ENCODE measurements at places on chromosomes 7 and 10.
A peak's percentile ranks its signal among the peaks of the same experiment; 100 is the strongest.

GRCh38 chr7:34544621-34545020 is 113.4 kb upstream of the NPSR1 start:
- no peak for DNase-seq

- peak; percentile 98 for DNase-seq
These were observed at the start of gene SRRT for GRCh38 chr7:100874577-100875355. SRRT (plus strand) TSS chr7:100875103; CDS start chr7:100875591, 488 bp downstream.

DNA sequence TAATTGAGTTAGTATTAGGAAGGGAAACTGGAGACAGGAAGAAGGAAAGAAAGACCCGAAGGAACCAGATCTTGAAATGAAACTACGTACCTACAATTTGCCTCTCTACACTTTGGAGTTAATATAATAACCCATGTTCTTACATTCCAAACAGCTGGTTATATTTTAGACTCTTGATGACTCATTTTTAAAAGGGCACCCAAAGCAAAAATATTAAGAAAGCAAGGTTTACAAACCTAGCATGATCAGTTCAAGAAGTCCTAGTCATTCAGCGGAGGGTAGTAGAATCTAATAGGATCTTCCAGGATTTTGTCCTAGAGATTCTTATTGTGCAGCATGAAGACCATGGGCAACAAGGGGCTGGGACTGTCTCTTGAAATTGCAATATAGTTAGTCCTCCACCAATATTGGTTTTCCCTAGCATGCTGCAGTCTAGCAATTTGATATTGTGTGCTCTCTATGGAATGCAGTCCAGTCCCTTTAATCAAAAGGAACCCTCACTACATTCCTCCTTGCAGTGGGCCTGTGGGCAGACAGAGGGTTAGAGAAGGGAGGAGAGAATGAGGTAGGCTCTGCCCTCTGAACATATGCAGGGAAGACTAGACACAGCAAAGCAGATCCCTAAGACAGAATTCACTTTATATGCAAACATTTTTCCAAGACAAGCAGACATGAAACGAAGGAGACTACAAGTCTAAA is 230.3 kb downstream of the INHBA start:
- DNase-seq: no peak

DNA sequence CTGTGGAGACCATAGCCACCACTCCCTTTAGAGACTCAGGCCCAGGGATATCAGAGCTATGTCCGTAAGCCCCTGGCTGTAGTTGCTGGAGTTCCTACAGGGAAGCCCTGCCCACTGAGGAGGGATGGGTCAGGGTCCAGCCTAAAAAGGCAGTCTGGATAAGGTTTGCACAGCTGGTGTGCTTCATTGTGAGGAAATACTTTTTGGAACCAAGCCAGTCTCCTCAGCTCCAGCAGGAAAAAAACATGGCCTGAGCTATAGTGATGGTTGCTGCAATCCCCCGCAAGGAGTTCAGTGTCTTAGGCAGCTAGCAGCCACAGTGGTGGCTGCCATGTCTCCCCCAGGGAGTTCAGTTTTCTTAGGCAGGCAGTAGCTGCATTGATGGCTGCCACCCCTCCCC is 52.6 kb upstream of the CYP2C8 start:
- no peak for DNase-seq

- DNase-seq: no peak
These were observed 55.8 kb upstream of the CDCA7L start for GRCh38 chr7:22001345-22002004.

- no peak for DNase-seq
These were observed 7.4 kb upstream of the KAZALD1 start for GRCh38 chr10:101054351-101054750.

DNA sequence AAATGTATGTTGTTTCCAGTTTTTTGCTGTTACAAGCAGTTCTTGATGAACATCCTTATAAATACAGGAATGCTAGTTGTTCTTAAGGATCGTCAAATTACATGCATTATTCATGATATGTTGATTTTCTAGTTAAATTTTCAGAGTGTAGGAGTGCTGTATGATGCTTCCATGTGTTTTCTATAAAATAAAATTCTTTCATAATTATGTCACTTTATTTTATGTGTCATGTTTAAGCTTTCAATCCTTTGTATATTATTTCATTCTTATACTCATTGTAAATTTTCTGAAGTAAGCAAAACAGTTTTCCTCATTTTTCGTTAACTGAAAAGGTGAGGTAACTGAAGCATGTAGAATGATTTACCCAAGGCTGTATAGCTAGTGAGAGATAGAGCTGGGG is 16.8 kb upstream of the MYPN start:
- no peak for DNase-seq

DNA sequence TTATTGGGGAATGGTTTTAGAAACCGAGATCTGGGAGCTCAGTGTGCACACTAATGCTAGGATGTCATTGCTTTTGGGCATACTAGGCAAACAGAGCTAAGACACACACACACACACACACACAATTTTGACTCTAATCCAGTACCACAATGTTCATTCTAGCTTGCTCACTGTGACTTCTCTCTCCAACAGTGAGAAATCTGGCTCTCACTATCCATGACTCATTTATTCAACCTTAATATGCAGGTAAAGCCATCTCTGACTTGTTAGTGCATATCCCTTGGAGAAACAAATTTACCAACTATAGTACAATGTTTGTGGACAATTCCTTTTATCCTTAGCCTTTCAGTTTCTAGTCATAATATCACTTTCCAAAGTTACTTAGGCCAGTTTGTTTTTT is 5.9 kb upstream of the BMS1 start:
- no peak for DNase-seq

DNA sequence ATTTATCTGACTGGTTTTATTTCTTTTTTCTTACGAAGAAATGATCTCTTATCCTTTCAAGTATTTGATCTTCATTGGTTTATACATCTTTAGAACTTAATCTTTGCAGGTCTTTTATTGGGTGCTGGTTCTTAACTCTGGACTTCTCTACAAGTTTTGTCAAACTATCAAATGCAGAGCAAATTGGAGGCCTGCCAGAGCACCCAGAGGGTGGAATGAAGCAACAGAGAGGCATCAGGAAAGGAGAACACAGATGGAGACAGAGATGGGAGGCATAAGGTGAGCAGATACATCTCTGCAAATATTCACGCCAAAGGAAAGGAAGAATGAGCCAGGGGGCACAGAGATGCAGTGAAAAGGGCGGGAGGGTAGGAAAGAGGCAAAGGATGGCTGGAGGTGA is 130.3 kb downstream of the PKD1L1 start:
- DNase-seq: no peak

GRCh38 chr10:132386419-132386831 is 10.6 kb upstream of the PWWP2B start:
- no peak for DNase-seq

DNA sequence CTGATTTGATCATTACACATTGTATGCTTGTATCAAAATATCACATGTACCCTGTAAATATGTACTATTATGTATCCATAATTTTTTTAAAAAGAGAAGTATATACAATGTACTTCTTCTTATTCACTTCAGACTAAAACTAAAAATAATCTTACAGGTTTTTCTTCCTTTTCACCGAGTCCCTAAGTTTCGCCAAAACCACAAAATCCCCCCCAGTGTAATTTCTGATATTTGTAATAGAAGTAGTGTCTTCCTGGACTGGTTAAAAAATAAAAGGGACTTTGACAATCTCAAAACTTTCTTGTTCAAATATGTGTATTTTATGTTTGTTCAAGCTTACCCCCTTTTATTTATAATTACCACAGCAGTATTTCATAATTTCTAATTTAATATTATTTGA is 23.9 kb downstream of the EPC1 start:
- DNase-seq: no peak

DNA sequence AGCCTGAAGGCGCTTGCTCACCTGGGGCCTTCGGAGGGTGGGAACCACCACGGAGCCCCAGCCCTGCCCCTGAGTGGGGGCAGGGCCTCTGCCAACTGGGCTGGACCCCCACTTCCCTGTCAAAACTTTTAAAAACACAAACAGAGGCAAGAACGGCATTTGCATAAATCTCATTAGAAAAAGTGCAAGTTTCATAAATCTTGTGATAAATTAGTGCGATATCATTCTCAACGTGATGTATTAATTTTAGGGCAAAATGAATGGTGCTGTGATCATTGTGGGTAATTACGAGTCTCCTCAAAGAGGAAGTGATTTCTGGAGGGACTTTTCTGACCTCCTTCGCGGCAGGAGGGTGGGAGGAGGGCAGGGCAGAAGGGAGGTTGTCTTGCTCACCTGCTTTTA is 98.3 kb downstream of the CDH23 start:
- no peak for DNase-seq

DNA sequence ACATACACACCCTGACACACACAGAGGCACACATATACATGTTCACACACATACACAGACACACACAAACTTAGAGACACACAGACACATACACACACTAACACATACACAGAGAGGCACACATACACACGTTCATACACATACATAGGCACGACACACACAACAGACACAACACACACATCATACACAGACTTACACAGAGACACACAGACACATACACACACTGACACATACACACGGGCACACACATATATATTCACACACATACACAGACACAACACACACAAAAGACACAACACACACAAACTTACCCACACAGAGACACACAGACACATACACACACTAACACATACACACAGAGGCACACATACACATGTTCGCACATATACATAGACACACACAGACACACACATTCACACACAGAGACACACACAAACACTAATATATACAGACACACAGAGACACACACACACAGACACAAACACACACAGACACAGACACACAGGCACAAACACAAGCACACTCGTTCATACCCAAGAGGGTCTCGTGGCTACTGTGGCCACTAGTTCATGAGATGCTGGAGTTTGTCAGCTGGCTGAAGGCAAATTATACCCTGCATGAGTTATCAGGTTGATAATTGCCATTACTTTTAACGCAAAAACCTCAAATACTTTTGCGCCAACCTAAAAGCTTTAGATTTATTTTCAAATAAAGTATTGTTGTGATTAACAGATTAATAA is 17.7 kb upstream of the KLF6 start:
- no peak for DNase-seq

DNA sequence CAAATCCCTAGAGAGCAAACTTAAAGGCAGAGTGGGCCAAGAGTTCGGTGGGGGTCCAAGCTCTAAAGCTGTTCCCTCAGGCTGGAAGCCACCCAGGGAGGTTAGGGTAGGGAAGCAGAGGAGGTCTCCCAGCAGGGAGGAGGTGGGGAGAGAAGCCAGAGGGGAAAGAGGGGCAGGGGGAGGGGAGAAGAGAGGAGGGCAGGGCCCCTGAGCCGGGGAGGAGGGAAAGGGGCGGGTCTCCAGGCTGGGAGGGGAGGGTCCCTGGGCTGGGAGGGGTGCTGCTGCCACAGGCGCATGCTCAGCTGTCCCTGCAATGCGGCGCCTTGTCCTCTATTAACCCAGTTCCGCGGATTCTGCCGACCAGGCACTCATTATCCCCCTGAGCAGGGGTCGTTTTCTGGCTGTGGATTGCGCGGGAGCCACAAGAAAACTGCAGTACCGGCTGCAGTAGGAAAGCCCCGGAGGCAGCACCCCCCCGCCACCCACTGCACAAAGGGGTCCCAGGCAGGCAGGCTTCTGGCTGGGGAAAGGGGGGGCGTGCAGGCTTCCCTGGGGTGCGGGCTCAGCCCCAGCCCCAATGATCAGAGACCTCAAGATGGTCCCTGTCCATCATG is 49.3 kb downstream of the CAMK2B start:
- DNase-seq: no peak

GRCh38 chr7:122789156-122789555 is 86.4 kb upstream of the RNF148 start:
- no peak for DNase-seq

- no peak for DNase-seq
These were observed 19.6 kb downstream of the SGMS1 start for GRCh38 chr10:50604049-50604640.

GRCh38 chr10:98919899-98920298 is 315.8 kb downstream of the HPSE2 start:
- DNase-seq: no peak

DNA sequence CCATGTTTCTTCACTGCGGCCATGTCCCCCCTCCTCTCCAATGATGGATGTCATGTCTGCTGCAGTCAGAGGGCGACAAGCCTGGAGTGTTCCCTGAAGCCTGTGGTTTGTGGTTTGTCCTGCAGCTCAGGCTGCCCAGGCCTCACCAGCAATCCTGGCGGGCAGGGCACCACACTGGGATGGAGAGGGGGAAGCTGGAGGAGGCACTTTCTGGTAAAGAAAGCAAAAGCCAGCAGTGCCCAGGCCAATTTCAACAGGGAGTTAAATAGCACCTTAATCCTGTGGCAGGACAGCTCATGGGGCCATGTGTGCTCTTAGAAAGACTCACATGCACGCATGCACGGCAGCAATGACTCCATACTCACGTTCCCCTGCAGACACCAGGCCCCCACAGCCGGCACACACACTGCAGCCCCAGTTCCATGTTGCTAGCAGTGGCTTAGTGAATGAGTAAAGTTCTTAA is 158.3 kb downstream of the EGFR start:
- no peak for DNase-seq

- no peak for DNase-seq
These were observed at the start of gene CACNA2D1 for GRCh38 chr7:82443547-82444219. CACNA2D1 (minus strand) TSS chr7:82443777.

DNA sequence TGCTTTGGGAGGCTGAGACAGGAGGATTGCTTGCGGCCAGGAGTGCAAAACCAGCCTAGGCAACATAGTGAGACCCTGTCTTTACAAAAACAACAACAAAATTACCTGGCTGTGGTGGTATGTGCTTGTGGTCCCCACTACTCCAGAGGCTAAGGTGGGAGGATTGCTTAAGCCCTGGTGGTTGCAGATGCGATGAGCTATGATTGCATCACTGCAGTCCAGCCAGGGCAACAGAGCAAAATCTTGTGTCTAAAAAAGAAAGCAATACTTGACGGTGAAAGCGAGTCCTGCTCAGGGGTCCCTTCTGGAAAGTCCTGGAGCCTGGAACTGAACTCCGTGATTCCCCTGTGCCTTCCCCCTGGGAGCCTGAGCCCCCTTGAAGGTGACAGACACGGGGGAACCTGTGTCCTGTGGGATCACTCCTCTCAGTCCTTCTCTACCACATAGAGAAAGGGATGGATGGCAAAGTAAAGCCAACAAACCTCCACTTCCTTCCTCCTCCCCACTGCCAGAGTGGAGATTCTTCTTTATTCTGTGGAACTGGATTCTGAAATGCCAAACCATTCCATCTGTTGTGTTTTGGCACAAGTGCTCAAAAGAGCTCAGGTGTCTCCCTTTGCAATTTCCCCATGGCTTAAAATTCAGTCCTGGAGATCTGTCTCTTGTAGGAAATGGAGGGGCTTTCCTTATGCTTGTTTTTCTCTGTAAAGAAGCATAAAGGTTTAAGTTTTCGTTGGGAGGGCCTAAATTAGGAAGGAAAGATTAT is 50.6 kb downstream of the KIAA1217 start:
- DNase-seq: no peak

DNA sequence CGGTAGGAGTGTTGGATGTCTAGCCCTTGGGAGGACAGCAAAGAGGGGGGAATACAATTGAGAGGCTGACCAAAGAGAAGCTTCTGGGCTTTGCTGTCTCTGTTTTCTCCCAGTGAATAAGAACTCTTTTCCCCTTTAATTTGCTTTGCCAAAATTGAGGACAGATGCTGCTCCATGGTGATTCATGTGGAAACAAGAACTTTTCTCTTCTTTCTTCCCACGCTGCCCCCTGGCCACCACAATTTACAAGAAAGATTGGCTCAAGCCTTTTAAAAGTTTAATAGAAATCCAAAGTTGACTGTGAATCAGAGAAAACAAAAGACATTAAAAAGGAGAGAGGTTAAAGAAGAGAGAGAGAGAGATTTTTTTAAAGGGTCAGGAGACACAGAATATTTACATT is 49.0 kb downstream of the PRR15 start:
- no peak for DNase-seq

- DNase-seq: no peak
These were observed 535.6 kb downstream of the CNTNAP2 start for GRCh38 chr7:146652176-146652575.

- DNase-seq: peak; percentile 81
These were observed 49.6 kb upstream of the SMNDC1 start for GRCh38 chr10:110354322-110354766.

Data from CD4-positive, alpha-beta T cell treated with Interleukin-1 beta for 1 hour (primary cell).